ENCODE measurements at places on chromosomes 12 and 14.
A peak's percentile ranks its signal among the peaks of the same experiment; 100 is the strongest.

DNA sequence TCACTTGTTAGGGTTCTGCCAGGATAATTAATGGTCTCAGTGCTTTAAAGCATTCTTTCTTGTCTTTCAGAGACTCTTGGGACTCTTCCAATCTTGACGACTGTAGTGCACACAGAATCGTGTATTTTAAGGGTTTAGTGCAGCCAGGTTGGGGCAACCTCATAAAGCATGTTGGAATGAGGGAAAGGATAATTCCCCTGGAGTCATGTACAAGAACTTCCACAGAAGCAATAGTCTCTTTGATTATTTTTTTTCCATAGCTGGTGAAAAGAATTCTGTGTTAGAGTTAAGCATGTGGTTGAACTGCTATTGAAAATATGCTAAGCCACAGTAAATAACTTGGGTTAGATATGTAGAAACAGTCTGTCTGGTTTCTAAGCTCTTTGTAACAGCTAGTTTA, 246.8 kb upstream of the DAAM1 start:
- no peak for DNase-seq

DNA sequence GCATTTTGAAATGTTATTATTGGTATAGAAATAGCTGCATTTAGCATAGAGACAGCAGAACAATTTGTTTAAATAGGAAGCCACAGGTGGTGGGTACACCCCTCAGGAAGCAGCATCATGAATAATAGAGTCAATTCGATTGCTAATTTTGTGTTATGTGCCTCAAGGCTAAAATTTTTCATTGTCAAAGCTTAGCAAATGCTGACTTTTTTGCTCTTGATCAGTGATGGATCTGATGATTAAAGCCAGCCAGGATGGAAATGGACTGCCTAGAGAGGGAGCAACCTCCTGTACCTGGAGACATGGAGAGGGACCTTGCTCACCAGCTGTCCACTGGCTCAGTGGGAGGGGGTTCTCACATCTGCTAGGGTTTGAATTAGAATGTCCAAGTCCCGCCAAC, 4.5 kb upstream of the KRT8 start:
- no peak for DNase-seq

- DNase-seq: no peak
These were observed 129.8 kb downstream of the TBX5 start for GRCh38 chr12:114275932-114276785.

GRCh38 chr12:131348231-131348630, 362.7 kb upstream of the SFSWAP start:
- DNase-seq: no peak

- no peak for DNase-seq
These were observed 4.4 kb downstream of the REM2 start for GRCh38 chr14:22887260-22887989.

DNA sequence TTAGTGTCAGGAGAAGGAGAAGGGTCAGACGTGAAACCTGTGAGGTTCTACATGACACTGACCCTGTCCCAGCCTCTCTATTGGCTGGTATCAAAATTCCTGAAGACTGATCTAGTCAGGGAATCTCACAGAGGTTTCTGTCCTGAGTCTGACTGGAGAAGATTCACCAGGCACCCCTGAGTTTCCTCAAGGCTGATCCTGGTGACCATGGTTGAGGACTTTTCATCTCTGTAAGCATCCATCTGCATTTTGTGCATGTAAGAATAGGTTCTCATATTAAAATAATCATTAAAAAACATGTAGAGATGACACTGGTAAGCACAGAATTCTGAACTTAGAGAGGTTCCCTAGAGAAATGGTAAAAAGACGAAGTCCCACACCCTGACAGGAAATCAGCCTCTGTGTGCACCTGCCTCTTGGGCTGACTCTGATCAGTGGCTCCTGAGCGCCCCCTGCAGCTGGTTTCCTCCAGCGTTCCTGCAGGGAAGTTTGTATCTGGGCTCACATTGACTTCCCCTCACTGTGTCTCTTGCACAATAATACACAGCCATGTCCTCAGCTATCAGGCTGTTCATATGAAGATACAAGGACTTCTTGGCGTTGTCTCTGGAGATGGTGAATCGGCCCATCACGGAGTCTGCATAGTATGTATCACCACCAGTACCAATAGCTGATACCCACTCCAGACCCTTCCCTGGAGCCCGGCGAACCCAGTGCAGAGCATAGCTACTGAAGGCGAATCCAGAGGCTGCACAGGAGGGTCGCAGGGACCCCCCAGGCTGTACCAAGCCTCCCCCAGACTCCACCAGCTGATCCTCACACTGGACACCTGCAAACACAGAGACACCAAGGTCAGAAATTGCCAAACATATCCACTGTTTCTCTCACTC, 991.9 kb downstream of the TMEM121 start:
- DNase-seq: peak; percentile 77

DNA sequence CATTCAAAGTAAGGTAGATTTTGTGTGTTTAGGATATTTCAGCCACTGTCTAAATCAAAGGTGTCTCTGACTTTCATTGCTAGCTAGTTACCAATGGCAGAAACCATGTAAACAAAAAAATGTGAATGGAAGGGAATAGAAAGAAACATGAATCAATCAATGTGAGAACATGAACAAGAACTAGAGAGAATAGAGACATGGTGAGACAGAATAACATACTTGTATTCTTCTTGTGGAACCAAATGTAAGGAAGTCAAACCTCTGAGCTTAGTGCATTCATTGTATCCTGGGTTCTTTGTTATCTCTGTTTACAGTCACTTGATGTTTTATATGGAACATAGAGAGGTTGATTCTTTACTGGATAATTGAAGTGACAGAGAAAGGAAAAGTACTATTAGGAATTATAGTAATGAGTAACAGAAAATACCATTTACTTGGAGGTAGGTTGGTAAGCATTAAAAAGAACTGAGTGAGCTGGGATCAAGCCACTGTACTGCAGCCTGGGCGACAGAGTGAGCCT, 2.6 kb upstream of the WNK1 start:
- no peak for DNase-seq

DNA sequence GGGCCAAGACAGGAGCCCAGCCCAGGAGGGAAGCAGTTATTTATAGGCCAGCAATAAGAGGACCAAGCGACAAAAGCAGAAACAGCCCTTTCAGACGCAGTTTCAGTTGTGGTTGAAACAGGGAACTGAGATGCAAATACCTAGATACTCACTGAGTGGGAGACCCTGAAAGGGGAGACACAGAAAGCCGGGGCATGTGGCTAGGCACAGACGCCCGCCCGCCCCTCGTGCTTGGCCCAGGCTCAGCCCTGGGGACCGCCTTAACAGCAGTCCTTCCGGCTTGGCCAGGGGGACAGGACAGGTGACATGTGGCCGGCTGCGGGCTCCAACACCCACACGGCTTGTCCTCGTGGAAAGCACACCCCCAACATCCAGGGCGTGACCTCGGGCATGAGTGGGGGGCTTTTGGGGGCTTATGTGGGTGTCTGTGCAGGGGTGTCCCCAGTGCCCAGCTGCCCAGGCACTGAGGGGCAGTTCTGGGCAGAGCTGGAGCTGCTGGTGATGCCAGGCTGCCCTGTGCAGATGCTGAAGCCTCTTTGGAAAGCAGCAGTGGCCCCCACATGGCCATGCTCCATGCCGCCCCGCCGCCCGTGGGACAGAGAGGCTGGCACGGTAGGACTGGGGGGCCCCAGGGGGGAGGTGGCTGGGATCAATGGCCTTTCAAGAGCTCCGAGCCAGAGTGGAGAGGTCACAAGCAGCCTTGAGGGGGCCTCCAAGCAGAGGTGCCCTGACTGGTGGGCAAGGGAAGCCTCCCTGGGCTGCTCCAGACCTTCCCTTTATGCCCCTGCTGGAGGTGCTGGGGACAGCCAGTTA, 2.1 kb downstream of the PLD4 start:
- DNase-seq: no peak

GRCh38 chr14:39268393-39268792, 34.7 kb downstream of the MIA2 start:
- DNase-seq: no peak

DNA sequence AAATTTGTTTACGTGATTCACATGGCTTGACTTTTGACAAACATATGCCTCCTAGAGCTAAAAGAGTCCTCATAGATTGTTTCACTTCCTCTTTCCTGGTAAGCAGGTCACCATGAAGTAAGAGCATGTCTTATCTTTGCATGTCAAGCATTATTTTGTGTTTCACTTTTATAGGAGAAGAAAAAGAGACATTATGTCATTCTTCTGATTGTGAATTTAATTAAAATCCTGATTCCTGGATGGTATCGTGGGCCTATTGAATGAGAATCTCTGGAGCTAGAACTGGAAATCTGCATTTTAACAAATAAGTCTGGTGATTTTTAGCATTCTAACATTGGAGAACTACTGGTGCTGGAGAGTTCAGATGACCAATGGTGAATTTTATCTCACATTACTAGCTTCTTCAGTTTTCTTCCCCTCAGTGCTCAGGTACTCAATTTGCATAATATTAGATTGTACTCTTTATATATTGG, 218.6 kb upstream of the ATP2B1 start:
- DNase-seq: no peak

- no peak for DNase-seq
These were observed 18.8 kb upstream of the STRAP start for GRCh38 chr12:15863372-15863771.
